ENCODE measurements at places on chromosomes 12 and 14. TPM values are rescaled to one million over a fixed set of nuclear protein-coding genes. Genes with fewer than 3 reads are reported as not detected.

GRCh38 chr12:117235261-117235660, 45.0 kb upstream of the FBXO21 start:
- no peak overlapping the region for H3K27ac ChIP-seq
- DNase-seq = no peak
- H3K36me3 ChIP-seq = no peaks in the 10 kb centered on the region
- H3K4me1 ChIP-seq = no peaks in the 10 kb centered on the region
- no peak overlapping the region for H3K4me3 ChIP-seq

DNA sequence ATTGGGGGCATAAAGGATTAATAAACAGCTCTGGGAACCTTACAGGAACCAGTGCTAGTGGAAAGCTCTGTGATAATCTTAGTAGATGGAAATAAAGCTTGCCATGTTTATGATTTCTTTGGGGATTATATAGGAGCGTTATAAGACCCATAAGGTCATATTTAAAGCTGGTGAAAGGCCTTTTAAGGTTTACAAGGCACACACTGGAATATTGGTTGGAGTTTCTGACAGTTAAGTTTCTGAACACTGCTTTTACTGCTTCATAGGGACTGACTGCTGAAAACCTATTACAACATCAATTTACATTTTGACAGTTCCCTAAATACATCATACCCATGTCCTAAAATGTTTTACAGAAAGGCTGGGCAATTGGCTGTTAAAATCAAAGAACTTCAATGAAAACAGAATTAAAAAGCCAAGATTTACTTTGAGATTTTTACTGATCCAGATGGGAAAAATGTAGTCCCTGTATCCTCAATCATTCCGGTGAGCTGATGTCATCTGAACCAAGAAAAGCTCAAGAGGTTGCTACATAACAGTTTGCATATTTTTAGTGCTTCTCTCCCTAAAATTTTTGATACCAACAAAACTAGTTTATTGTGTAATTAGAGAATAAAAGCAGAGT, 153.7 kb upstream of the IGF1 start:
- no peak for DNase-seq
- H3K4me3 ChIP-seq = no peak overlapping the region
- no peaks in the 10 kb centered on the region for H3K4me1 ChIP-seq
- H3K27ac ChIP-seq = no peak overlapping the region
- no peaks in the 10 kb centered on the region for H3K36me3 ChIP-seq

The CLEC4D gene
- total RNA-seq = not detected

The MORN3 gene
- total RNA-seq = 13.3 TPM

The FAM90A1 gene
- total RNA-seq = not detected

DNA sequence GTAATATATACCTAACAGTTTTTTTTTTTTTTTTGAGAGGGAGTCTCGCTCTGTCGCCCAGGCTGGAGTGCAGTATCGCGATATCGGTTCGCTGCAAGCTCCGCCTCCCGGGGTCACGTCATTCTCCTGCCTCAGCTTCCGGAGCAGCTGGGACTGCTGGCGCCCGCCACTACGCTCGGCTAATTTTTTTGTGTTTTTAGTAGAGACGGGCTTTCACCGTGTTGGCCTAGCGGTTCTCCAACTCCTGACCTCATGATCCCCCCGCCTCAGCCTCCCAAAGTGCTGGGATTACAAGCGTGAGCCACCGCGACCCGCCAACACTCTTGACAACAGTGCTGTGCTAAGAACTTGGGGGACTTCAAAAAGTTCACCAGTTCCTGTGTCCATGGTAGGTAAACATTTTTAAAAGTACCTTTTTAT, 63.5 kb downstream of the FOXG1 start:
- no peak overlapping the region for H3K27ac ChIP-seq
- H3K4me1 ChIP-seq = no peaks in the 10 kb centered on the region
- H3K27me3 ChIP-seq = no peaks in the 10 kb centered on the region
- DNase-seq = no peak
- no peak overlapping the region for H3K4me3 ChIP-seq

The RD3L gene
- total RNA-seq = not detected

DNA sequence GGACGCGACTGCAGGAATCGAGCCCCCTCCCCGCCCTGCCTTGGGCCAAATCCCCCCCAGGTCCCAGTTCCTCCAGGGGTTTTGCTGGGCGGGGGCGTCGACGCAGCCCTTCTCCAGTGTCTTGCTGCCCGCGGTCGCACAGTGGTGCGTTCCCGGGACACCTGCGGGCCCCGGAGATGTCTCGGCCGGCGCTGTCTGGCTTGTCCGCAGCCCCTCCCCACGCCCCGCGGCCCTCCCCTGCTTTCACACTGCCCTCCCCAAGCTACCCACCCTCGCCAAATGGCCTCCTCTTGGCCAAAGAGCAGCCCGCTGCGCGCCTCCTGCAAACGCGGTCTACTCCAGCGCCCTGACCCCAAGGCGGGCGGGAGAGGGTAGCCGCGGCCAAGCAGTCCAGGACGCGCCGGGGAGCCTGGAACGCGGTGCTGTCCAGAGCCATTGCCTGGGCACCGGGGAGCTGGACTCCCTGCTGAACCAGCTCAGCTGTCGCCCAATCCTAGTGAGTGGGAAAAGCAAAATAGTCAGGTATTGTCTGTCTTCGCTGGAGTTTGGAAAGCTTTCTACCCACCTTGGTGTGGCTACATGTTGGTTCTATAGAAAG, 122.0 kb downstream of the AACS start:
- no peak overlapping the region for H3K27ac ChIP-seq
- H3K36me3 ChIP-seq = peaks cover 3% of the 10 kb centered on the region
- H3K27me3 ChIP-seq = peaks cover 58% of the 10 kb centered on the region
- H3K4me3 ChIP-seq = no peak overlapping the region

The KRT79 gene
- total RNA-seq = not detected

The HOTAIR gene
- not detected for total RNA-seq

GRCh38 chr12:19695244-19696098, 256.2 kb downstream of the AEBP2 start:
- no peak for DNase-seq
- H3K4me1 ChIP-seq = peaks cover 7% of the 10 kb centered on the region
- no peaks in the 10 kb centered on the region for H3K27me3 ChIP-seq
- H3K27ac ChIP-seq = no peak overlapping the region
- H3K36me3 ChIP-seq = peaks cover 20% of the 10 kb centered on the region

GRCh38 chr14:103535081-103535890, 6.3 kb downstream of the TRMT61A start:
- peaks cover 10% of the 10 kb centered on the region for H3K4me1 ChIP-seq
- DNase-seq = no peak
- no peak overlapping the region for H3K4me3 ChIP-seq
- H3K36me3 ChIP-seq = no peaks in the 10 kb centered on the region

The SLC6A12 gene
- 0.78 TPM for total RNA-seq

GRCh38 chr14:20905676-20906075, 14.5 kb downstream of the RNASE3 start:
- H3K27ac ChIP-seq = no peak overlapping the region
- H3K36me3 ChIP-seq = no peaks in the 10 kb centered on the region
- H3K4me1 ChIP-seq = no peaks in the 10 kb centered on the region
- H3K27me3 ChIP-seq = peaks cover 12% of the 10 kb centered on the region
- DNase-seq = no peak
- H3K4me3 ChIP-seq = no peak overlapping the region

DNA sequence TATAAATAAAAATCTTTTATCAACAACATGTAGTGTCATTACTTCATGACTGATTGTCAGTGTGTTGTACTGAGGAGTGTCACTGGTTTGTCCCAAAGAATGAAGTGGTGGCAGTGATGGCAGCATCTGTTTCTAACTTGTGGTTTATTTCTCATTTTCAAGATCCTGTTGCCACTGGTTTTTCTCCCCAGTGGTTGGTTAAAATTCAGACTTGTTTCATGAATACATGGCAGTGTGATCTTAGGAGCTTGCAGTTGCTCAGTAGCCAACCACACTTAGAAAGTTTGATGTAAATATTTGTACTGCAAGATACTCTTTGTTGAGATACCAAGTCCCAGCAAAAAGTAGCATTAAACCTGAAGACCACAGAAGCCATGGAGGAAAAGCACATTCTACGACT, 69.8 kb downstream of the PLEKHA5 start:
- H3K27me3 ChIP-seq = no peaks in the 10 kb centered on the region
- no peaks in the 10 kb centered on the region for H3K36me3 ChIP-seq
- no peak overlapping the region for H3K4me3 ChIP-seq
- DNase-seq = no peak
- H3K4me1 ChIP-seq = no peaks in the 10 kb centered on the region

GRCh38 chr14:96088074-96088473, 48.9 kb downstream of the C14orf132 start:
- peaks cover 34% of the 10 kb centered on the region for H3K27me3 ChIP-seq
- no peak for DNase-seq
- no peak overlapping the region for H3K27ac ChIP-seq

The RAD9B gene
- total RNA-seq = 2.7 TPM

DNA sequence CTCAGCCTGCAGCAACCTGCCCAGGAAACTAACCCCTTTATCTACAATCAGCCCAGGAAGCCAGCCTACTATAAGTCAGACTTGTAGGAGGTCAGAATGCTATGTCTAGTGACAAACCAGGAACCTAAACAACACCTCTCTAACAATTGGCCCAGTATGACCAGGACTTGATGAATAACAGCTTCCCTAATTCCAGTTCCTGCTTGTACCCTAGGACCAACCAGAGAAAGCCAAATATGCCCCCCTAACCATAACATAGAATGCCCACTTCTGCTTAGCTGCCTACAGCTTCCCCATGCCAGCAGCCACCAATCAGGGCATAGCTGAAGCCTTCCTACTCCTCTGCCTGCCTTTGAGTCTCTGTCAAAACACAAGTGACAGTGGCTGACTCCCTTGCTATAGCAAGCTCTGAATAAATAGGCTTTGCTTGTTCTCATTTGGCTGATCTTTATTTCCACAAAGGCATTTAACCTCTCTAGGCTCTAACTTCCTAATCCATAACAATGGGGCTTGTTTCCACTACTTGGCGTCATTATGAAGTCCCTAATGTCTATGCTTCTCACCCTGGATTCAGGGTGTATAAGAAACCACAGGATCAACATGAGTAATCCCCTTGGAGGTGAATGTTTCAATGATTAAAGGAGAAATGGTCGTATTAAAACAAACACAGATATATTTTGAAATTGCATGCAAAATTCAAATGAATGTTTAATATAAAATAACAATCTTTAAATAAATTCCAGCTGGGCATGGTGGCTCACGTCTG, 220.2 kb downstream of the ANO6 start:
- DNase-seq = no peak
- peak overlapping the region; percentile 19 for H3K27ac ChIP-seq
- H3K36me3 ChIP-seq = no peaks in the 10 kb centered on the region
- H3K27me3 ChIP-seq = no peaks in the 10 kb centered on the region

DNA sequence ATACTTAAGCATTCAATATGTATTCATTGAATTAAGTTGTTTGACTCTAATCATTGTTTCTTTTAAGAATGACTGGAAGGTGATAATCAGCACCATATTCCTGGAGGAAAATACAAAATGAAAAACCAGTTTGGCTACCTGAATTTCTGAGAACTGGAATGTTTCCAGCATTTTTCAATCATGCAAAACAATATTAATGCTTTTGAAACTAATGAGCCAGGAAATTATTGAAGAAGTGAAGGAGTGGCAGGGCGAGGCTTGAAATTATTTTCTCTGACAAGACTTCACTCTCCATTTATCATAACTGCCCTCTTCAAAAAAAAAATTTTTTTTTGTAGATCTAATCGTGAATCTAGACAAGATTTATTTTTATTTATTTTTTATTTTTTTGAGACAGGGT, 19.0 kb downstream of the TMEM19 start:
- H3K27me3 ChIP-seq = no peaks in the 10 kb centered on the region
- H3K36me3 ChIP-seq = peaks cover 11% of the 10 kb centered on the region
- H3K27ac ChIP-seq = no peak overlapping the region
- no peak for DNase-seq
- no peak overlapping the region for H3K4me3 ChIP-seq
- peaks cover 8% of the 10 kb centered on the region for H3K4me1 ChIP-seq

The HRK gene
- 0.13 TPM for total RNA-seq

The C12orf50 gene
- 0.14 TPM for total RNA-seq

GRCh38 chr14:96588410-96589257, 86.5 kb downstream of the PAPOLA start:
- H3K27ac ChIP-seq = no peak overlapping the region
- no peak overlapping the region for H3K4me3 ChIP-seq
- peaks cover 45% of the 10 kb centered on the region for H3K27me3 ChIP-seq
- H3K4me1 ChIP-seq = peaks cover 15% of the 10 kb centered on the region
- DNase-seq = no peak

- H3K36me3 ChIP-seq = no peaks in the 10 kb centered on the region
- DNase-seq = no peak
- H3K27ac ChIP-seq = no peak overlapping the region
- H3K4me1 ChIP-seq = no peaks in the 10 kb centered on the region
- H3K4me3 ChIP-seq = no peak overlapping the region
Measured at GRCh38 chr12:131124487-131125280, 171.0 kb downstream of the ADGRD1 start.

DNA sequence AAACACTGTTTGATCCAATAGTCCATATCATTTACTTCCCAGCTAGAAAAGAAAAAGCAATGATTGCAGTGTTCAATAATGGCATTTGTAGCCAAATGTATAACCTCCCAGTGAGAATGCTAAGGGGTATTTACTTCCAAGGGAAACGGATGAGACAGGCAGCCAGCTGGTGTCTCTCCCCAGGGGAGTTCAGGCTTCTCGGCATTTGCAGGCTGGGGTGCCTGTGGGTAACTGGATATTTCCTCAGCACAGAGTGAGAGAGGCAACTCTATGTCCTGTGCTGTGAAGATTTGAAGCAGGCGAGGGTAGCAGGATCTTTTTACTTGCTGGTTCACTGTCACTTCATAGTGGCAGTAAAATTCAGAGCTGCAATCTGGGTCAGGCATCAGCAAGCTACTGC, 1455.6 kb upstream of the TMEM132C start:
- H3K27me3 ChIP-seq = peaks cover 7% of the 10 kb centered on the region
- H3K36me3 ChIP-seq = no peaks in the 10 kb centered on the region
- no peak overlapping the region for H3K27ac ChIP-seq

Measured in naive thymus-derived CD8-positive, alpha-beta T cell (primary cell).